ENCODE measurements at places on chromosomes 1 and 21.

GRCh38 chr1:180534214-180534613, 24.6 kb upstream of the OVAAL start:
- DNase-seq = no peak

DNA sequence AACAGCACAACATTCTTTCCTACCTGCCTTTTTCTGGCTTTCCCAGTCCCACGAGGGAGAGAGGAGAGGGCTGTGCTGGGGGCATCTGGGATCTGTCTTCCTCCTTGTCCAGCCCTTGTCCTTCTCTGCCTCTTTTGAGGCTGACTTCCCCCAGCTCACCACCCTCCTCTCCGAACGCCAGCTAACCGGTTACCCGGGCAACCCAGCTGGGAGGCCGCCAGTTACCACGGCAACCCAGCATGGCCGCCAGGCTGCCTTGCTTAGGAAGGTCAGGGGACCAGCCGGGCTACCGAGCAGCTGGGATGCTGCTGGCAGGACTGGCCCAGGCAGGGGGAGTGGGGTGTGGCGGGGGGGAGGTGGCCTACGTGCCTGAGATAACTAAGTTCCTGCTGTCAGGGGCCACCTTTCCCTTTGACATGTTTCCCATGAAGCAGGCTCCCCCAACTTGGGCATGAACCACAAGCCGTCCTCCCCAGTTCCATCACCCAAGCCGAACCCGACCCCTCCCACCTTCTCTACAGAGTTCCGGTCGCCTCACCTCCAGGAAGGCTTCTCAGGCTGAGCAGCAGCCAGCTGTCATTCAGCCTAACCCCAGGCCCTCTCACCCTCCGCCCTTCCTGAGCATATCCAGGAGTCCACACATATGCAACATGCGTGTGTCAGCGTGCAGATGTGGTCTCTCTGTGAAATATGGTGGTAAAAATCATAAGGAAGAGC, 8.7 kb downstream of the PLEKHA6 start:
- DNase-seq = no peak

GRCh38 chr1:182255494-182255893, 136.1 kb downstream of the GLUL start:
- no peak for DNase-seq

GRCh38 chr1:74995821-74996220, 138.4 kb upstream of the LHX8 start:
- DNase-seq = no peak

DNA sequence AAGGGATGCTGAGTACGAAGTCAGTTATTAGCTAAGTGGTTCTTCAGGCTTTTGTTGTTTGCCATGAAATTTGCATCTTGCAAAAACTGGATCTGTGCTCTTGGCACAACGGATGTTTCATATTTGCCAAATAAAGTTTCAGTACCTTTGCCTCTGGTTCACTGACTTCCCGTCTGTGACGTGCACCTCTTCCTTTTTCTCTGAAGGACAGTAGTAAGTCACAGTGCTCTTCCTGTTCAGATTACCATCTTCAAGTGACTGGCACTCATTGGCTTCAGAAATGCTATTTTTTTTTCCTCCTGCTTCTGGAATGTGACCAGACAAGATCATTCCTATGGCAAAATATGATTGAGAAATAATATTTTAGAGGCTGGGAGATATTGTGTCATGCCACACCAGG, 75.9 kb upstream of the GREM2 start:
- peak; percentile 92 for DNase-seq

- peak; percentile 99 for DNase-seq
These were observed 7.7 kb downstream of the CNIH3 start for GRCh38 chr1:224623743-224624333.

GRCh38 chr1:201890806-201891450, 2.2 kb downstream of the SHISA4 start:
- no peak for DNase-seq

DNA sequence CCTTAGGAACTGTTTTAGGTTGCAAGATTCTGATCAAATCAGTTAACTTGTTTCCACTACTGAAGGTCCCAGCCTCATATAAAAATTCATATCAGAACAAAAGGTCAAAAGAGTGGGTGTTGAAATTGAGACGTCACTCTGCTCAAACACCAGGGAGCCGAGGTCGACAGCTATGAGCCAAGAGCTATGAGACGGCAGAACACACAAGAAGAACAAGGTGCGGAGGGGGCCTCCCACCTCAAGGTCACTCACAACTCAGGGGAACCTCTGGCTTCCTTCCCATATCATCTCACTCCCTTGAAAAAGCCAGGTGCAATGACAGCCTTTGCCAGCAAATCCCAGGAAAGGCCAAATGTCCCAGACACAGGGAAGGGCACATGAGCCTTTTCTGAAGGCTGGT, 749 bp downstream of the SEC16B start:
- no peak for DNase-seq

DNA sequence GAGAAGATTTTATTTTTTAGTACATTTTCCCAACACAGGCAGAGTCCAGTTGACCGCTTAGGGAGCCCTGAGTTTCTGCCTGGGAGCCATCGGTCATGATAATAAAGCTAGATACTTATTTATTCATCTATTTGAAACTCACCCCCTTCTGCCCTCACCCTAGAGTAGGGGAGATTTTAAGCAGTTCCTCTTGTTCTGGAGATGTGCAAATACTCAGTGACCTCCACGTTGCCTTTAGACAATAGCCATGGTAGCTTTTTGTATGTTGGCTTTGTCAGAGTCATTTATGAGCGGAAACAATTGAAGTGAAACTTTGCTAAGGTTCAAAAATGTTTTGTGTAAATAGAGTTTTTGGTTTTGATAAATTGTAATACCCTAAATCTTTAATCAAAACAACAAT, 45.7 kb upstream of the PLPPR4 start:
- no peak for DNase-seq

DNA sequence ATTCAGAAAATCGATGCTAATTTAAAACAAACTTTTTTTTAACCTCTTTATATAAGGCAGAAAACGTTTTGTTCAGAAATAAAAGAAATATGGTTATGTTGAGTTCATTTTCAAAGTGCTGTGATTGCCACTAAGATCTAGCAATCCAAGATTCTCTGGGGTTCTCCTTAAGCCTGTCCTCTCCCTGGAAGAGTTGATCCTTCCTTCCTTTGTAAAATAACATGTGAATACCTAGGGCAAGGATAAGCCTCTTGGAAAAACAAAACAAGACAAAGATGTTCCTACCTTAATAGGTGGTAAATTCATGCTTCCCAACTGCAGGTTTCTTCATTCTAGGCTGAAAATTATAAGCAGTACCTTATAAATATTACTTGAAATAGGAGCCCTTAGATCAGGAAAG, 18.0 kb upstream of the FOXD3 start:
- no peak for DNase-seq

- DNase-seq = no peak
These were observed 29.6 kb upstream of the SFPQ start for GRCh38 chr1:35222322-35223083.

- DNase-seq = peak; percentile 24
These were observed 284.6 kb downstream of the PTBP2 start for GRCh38 chr1:97006044-97006661.

- DNase-seq = peak; percentile 45
These were observed 36.6 kb downstream of the RABIF start for GRCh38 chr1:202852163-202852904.

DNA sequence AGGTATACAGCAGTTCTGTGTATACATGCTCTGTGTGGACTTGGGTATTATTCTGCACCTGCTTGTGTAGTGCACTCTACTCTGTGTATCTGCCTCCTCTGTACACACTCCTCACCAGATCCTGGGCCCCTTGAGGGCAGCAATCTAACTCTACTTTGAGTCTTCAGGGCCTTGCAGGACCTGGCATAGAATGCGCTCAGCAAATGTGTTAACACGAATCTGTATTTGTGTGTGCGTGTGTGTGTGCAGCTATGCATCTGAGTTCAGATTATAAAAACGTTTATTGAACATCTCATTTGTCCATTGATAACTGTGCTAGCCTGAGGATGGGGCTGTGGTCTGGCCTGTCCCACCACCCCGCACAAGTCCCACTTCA, 3.9 kb upstream of the MEF2D start:
- peak; percentile 57 for DNase-seq

- DNase-seq = no peak
These were observed 93.3 kb upstream of the ATP1A1 start for GRCh38 chr1:116279715-116280114.

DNA sequence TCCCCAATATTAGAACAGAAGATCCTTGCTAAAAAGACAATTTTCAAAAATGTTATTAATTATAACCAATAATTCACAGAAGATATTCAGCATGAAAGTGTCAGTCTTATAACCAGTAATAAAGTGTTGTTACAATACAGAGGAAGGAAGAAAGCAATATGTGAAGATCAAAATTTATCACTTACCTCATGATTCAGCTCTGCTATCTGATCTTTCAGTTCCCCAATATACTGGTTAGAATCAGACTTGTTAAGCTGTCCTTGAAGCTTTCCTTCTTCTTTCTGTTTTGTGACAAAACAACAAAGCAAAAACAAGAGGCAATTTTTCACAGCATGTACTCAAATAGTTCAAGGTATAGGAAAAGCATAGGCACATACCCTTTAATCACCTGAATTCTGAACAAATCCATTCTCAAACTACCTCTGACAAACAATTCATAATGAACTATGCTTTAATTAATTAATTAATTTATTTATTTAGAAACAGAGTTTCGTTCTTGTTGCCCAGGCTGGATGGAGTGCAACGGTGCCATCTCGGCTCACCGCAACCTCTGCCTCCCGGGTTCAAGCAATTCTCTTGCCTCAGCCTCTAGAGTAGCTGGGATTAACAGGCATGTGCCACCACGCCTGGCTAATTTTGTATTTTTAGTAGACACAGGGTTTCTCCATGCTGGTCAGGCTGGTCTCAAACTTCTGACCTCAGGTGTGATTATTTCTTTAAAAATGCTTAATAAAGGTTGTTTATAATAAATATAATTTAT, 76.9 kb upstream of the GFI1 start:
- no peak for DNase-seq

GRCh38 chr1:67299296-67299695, 8.4 kb upstream of the IL12RB2 start:
- no peak for DNase-seq

DNA sequence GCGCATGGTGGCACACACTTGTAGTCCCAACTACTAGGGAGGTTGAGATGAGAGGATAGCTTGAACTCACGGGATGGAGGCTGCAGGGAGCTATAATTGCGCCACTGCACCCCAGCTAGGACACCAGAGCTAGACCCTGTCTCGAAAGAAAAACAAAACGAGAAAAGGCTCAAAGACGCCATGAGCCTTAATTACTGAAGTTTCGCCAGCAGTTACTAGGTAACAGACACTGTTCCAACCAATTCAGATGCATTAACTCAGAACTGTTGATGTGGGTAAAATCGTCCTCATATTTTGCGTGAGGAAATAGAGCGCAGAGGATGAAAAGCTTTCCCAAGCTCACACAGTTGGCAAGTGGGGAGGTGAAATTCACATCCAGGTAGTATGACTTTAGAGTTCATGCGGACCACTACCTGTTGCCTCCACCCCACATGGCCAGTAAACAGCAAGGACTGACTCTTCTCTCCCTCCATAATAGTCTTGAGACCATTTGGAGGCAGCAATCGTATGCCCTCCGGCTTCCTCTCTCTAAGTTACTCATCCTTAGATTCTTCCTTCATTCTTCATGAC, 40.1 kb downstream of the INAVA start:
- no peak for DNase-seq

DNA sequence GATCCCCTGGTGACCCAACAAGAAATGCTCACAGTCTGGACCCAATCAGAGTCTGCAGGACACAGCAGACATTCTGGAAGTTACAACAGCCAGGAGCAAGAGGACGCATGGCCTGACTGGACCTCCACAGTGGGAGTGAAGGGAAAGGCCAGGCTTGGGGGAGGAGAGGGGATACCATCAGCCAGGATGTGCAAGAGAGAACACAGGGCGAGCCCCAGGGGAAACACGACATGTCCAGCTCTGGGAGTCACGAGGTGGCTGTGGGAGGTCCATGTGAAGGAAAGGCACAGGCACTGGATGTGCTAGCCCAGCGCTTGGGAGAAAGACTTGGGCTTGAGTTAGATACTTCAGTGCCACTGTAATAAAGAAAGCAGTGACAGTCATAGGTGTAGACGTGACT, 87.3 kb downstream of the HSF2BP start:
- DNase-seq = no peak

DNA sequence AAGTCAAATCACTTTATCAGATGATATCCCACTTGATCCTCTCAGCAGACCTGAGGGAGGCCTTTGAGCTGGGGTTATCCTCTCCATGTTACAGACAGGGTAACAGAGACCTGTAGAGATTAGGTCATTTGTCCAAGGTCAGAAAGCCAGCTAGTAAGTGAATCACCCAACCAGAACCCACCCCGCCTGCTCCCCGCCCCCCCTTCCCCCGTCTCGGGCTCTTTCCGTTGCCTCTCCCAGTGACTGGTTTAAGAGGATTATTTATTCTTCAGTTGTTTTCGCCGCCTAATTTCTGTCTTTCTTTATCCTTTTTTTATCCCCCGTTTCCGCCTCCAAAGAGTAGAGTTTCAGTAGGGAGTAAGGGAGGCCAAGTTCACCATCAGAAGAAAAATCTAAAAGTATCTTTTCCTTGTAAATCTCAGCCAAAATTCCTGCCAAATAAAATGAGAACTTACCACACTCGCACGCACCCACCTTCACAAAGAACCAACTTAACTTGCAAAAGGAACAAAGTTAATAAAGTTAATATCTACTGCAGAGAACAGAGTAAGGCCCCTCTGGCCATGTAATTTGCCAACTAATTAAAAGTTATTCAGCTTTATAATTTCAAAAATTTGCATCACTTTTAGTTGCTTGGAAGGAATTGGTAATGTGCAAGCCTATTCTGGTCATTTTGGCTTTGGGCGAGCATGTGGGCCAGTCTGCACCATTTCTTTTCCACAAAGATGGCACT, 76.8 kb upstream of the TRABD2B start:
- no peak for DNase-seq

DNA sequence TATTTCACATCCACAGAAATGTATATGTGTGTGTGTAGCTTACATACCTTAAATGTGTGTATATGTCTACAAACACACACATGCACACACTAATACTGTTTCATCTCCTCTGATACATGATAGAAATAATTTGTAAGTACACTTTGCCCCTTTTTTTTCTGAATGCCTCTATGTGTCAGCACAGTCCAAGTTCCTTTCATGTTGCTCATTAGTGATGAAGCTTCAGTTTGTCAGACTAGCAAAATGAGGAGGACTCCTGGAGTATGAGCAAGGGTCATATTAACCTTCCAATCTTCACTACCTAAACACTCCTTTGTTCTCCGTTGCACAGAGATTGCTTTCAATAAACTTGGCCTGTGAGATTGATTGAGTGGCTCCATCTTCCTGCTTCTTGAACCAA, 935.4 kb downstream of the MRPL39 start:
- DNase-seq = no peak

GRCh38 chr1:29708381-29708780, 472.1 kb downstream of the PTPRU start:
- DNase-seq = no peak

All from MM.1S (cell line).